ENCODE measurements at places on chromosomes 3 and 15.

DNA sequence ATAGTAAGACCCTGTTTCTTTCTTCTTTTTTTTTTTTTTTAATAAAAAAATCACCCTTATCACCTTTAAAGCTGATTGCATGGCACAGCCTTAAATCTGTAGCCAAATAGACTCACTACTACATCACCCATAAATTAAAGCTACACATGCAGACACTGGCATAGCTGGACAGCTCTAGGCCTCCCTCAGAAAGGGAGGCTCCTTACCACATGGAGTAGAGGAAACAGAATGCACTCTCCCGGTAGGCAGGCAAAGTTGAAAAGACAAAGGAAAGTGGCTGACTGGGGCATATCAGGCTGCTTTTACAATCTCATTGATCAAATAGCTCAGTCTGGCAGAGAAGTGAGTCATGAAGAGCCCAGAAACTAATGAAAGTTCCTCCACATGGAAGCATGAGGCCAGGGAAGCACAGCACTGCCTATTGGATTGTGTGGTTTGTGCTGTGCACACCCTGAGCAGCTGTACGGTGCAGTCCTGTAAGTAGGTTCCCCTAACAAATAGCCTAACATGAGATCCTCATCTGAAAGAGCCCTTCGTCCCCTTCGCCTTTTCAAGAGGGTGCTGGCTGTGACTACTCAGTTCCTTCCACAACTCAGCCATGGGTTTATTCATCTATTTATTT is 32.7 kb upstream of the FAM98B start:
- DNase-seq, result no peak

- no peak for DNase-seq
Measured at GRCh38 chr3:152719264-152719663, 115.7 kb upstream of the P2RY1 start.

- no peak for DNase-seq
Measured at GRCh38 chr3:18024715-18025114, 282.3 kb upstream of the TBC1D5 start.

DNA sequence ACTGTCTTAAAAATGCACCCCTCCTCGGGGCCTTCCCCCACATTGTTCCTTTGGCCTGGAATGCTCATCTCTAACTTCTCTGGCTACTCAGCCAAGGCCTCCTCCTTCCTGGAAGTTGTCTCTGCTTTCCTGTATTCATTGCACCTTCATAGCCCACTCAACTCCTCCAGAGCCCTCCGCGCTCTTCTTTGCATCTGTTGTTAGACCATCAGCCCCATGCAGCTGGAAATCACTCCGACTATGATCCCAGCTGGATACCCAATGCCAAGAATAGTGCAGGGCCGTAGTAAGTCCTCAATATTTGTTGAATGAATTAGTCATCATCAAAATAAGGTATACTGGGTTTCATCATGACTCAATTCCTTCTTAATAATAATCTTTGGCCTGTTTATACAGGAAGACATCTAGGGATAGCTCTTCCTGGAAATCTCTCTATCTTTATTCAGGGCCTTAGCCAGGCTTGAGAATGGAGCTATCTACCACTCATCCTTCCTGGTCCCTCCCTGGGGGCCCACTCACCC is 112.7 kb downstream of the SYNPR start:
- DNase-seq, result no peak

DNA sequence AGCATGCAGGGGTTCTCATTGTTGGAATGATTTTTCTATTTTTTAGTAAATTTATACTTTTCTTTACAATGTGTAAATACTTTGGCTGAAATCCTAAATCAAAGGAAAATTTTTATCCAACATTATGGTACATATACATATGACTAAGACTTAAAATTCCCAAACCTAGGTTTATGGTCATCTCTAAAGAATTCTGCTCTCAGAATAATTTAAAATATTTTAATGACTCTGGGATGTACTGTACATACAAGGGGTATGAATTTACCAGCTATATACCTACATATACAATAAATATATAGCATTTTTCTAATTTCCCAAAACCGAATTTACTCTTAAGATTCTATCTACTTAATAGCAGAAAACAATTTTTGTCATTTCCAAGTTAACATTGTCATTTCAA is 137.9 kb upstream of the POU1F1 start:
- no peak for DNase-seq

All from GM04504 (cell line).